ENCODE measurements at places on chromosomes 5 and 9.

GRCh38 chr9:136625101-136626065, 37.3 kb upstream of the EGFL7 start:
- DNase-seq, result peak; percentile 56

- no peak for DNase-seq
These were observed 285.1 kb downstream of the TMEM167A start for GRCh38 chr5:82792096-82792495.

- no peak for DNase-seq
These were observed 88.6 kb downstream of the MACROH2A1 start for GRCh38 chr5:135310328-135310989.

- DNase-seq, result no peak
These were observed 109.2 kb downstream of the FBXW11 start for GRCh38 chr5:171897231-171897630.

DNA sequence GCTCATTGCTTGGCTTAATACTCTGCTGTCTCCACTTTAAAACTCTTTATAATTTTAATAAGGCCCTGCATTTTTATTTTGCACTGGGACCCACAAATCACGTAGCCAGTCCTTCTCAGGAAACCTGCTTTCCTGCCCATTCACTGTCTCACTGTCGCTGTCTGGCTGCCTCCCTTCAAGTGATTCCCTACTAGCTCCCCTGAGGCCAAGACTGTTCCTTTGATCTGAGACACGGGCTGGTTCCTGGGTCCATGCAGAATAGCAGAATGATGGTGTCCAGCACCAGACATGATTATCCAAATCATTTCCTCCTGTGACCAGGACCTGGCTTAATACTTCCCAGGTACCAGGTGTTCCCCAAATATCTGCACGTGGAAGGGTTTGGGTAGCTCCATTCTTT, 597.1 kb upstream of the KLF4 start:
- no peak for DNase-seq

GRCh38 chr5:65184780-65185179, 296.9 kb downstream of the ADAMTS6 start:
- no peak for DNase-seq

DNA sequence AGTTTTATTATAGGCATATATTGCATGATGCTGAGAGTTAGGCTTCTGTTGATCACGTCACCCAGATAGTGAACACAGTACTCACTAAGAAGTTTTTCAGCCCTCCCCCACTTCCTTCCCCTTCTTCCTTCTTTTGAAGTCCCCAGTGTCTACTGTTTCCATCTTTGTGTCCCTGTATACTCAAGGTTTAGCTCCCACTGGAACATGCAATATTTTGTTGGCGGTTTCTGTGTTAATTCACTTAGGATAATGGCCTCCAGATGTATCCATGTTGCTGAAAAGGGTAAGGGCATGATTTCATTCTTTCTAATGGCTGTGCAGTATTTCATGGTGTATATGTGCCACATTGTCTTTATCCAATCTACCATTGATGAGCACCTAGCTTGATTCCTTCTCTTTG, 764.3 kb downstream of the MTRR start:
- DNase-seq, result no peak

GRCh38 chr5:158937381-158937952, 162.2 kb downstream of the EBF1 start:
- no peak for DNase-seq

- DNase-seq, result no peak
These were observed 370.1 kb downstream of the TMEM161B start for GRCh38 chr5:87898574-87898973.

DNA sequence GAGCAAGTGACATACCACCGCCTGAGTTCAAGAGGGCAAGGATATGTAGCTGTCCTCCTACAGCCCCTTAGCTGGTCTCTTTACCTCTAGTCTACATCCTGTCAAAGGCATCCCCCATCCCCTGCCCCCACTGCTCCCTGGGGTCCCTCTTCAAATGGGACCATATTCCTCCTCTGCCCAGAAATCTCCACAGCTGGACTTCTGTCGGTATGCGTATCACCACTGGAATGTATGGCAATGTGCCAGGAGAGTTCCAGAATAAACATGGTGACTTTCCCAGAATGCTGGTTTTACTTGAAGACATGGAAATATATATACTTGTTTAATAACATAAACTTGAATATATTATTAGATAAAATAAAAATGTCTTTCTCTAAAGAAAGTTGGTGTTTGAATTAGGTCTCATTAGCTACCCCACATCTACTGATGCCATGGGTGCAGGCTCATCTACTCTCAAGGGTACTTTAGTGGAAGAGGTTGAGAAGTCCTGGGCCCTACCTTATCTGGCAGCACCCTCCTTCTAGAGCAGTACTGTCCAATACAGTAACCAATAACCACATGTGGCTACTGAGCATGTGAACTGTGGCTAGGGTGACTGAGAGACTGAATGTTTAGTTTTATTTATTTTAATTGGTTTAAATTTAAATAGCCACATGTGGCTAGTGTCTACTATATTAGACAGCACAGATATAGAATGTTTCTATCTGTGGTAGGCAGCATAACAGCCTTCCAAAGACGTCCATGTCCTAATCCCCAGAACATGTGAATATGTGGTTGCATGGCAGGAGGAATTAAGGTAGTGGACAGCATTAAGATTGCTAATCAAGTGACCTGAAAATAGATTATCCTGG, 181.7 kb upstream of the SLC30A5 start:
- no peak for DNase-seq

- no peak for DNase-seq
These were observed 243.6 kb downstream of the PRELID2 start for GRCh38 chr5:145591578-145591977.

GRCh38 chr9:131100445-131100844, 4.1 kb downstream of the AIF1L start:
- DNase-seq, result no peak

- no peak for DNase-seq
These were observed 475.7 kb downstream of the CCDC171 start for GRCh38 chr9:16028548-16028947.

- DNase-seq, result no peak
These were observed 164.9 kb downstream of the KCTD16 start for GRCh38 chr5:144335561-144335960.

DNA sequence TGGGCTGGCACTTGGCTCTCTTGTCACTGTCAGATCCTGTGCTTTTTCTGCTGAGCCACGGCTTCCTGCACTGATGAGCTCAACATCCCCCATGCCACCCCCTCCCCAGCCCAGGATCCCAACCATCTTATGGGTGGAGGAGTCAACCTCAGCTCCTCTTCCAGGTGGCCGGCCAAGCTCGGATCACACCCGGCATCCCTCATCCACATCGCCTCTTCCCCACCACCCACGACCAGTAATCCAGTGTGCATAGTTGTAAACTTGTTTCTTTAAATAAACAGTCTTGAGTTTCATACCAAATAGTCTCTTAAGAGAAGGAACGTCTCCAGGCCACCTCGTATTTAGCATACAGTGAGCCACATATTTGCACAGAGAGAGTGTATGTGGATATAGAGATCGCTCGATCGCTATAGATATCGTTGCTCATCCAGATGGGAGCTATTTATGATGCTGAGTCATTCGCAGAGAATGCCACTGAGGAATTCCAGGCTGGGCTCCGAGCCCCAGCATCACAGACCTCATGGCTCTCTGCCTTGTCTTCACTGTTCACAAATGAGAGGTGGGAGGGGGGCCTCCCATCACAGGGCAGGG, 61.8 kb upstream of the CPLX2 start:
- DNase-seq, result no peak

DNA sequence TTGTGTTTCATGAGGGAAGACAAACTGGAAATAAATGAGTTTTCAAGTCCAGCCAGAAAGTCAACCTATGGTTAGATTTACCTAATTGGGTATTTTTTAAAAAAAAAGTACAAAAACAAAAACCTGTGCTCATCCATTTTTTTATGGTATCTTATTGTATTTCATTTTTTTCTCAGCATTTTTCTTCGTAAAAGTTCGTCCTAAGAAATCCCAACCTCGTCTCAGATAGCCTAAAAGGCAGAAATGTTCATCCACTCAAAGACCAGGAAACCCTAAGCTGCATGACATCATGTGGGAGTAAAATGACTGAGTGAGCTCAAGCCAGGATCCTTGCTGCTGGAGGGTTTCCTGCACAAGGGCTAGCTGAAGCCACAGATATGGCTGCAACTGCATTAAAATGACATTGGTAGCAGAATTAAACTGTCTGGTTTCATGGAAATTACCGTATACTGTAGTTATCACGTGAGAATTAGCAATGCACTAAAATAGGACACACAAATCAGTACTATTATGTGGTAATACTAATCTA, 70.4 kb downstream of the NFIB start:
- DNase-seq, result no peak

- no peak for DNase-seq
These were observed 578.4 kb downstream of the CCDC171 start for GRCh38 chr9:16131264-16131663.

DNA sequence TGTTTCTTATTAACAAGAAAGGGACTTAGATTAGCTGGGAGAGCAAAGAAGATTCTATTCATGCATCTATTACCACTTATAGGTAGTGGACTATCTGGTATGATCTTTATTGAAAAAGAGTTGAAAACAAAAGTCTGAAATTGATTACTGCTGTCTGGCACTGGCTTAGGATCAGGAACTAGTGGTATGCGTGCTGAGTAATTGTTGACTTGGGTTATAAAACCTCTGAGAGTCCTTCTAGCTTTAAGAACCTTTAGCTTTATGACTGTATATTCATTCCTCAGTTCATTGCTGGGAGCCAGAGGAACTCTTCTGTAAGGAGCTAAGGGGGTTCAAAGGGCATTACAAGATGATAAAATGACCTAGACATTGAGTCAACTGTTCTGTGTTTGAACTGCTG, 7.6 kb downstream of the SLC1A1 start:
- no peak for DNase-seq

DNA sequence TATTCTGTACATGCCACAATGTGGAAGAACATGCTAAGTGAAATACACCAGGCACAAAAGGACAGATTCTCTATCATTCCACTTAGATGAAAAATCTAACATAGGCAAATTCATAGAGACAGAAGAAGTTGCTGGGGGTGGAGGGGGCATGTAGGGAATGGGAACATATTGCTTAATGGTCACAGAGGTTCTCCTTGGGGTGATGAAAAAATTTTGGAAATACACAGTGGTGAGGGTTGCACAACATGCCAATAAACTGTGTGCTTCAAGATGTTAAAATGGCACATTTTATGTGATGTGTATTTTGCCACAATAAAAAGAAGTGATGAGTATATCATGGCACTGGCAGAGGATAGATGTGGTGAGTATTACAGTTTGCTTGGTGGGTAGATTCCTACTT, 111.9 kb downstream of the SUSD1 start:
- peak; percentile 73 for DNase-seq

DNA sequence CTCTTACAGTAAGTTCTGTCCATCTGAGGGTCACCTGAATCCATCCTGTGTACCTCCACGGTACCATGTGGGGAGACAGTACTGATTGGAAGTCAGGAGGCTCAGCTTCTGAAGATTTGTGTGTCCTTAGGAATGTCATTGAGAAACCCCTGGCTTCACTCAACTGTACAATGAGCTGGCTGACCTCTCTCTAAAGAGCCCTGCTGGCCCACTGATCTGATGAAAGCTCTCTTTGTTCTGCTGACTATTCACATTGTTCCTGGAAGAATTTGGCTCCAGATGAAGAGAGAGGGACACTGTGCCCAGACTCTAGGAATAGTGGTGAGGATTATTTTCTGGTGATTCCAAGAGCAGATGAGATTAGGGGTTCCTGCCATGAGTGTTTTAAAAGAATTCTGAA, 141.2 kb downstream of the LURAP1L start:
- DNase-seq, result no peak

DNA sequence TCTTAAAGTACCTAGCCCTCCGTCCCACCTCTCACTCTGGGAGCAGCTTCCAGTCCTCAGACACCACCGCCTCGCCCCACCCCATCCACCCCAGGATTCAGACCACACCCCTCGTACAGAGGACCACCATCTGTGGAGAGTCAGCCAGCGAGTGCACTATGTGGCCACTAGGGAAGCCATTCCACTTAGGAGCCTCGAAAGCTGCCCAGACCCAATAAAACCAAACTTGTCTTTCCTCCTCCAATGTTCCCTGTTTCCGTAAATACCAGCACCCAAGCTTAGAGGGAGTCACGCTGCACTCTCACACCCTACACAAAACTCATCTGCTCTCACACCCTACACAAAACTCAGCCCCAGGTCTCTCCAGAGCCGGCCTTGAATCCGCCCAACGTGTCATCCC, 1.9 kb downstream of the GCNT4 start:
- peak; percentile 36 for DNase-seq

DNA sequence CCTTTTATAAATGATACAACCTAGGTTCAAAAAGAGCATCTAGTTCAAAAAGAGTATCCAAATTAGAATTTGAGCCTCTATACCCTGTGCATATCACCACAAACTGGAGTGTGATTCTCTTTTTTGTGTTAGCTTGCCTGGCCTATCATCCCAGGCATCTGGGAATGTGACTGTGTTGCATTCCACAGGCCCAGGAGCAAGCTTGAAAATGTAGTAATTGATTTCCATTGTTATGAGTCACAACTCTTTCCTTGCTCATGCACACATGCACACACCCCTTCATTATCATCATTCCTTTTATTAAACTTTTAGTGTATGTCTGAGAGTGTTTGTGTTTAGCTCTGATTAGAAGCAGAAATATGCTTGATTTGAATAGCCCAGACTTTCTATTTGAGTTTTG, 75.2 kb downstream of the FCHO2 start:
- no peak for DNase-seq

Data from suppressor macrophage treated with lipopolysaccharide for 1 hour (primary cell).